GM23338 (cell line): ENCODE measurements at places on chromosomes 5 and 9. TPM values are rescaled to one million over a fixed set of nuclear protein-coding genes. Genes with fewer than 3 reads are reported as not detected.

DNA sequence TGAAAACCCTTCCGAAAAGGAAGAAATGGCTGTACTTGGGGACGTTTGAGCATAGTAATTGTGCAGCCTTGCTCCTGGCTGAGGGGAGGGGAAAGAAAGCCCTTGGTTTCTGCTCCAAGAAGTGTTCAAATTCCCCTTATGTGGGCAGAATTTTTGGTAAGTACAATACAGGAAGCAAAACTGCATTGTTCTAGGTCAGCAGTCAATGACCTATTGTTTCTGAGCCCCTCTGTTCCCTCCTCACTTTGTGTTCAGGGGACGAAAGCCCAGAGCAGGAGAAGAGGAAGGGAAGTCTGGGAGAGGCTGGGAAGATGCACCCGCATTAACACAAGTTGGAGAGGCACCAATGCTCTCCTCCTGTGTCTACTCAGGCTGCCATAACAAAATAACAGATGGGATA lies 11.9 kb downstream of the BASP1 start:
- no peak for DNase-seq

DNA sequence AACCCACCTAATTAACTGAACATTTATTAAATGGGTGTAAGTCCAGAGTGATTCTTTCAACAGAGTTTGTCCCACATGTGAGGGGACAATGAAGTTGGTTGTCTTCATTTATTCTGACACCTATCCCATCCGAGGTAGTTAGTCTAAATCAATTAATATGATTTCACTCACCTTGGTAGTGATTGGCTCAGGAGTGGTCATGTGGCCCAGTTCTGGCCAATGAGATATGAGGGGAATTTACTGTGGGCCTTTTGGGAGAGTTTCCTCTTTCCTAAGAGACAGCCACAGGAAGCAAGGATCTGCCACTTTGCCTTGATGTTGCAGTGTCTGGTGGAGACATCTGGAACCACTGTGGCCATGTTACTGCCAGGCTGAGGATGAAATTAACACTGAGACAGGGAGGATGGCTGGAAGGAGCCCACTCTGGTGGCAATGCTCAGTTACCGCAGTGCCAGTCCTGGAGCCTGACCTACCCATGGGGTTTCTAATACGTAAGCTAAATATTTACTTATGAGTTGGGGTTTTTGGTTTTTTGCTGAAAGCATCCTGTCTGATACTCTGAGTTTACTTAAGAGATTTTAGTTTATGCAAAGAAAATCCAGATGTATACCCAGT lies 118.6 kb downstream of the FGF18 start:
- no peak for DNase-seq

GRCh38 chr5:177124486-177124991 lies 9.0 kb upstream of the NSD1 start:
- peak; percentile 95 for DNase-seq

The SNCAIP gene
- 8.0 and 11.9 TPM in 2 replicates for total RNA-seq

The SCGB3A1 gene
- total RNA-seq: not detected in 2 replicates

GRCh38 chr9:7376833-7377232 lies 422.7 kb downstream of the DMAC1 start:
- no peak for DNase-seq

- DNase-seq: peak; percentile 73
These were observed 129.4 kb upstream of the ICE1 start for GRCh38 chr5:5293029-5293428.

DNA sequence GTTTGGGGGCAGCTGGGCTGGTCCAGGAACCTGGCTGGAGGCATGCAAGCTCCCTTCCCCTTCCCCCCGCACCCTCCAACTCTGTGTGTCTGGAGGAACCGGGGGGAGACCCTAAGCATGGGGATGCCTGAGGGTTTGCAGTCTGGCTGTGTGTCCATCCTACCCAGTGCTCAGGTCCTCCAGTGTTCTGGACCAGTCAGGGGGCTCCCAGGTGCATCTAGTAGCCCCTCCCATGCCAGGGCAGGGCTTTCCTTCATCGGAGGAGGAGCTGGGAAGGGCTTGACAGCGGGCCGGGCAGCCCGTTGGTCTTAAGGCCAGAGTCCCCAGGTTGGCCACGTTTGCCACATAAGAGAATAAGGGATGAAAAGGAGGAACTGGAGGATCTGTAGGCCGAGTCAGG lies 62.6 kb upstream of the IGFBPL1 start:
- DNase-seq: peak; percentile 42

GRCh38 chr9:34675048-34675714 lies 12.7 kb upstream of the CCL27 start:
- DNase-seq: peak; percentile 97

DNA sequence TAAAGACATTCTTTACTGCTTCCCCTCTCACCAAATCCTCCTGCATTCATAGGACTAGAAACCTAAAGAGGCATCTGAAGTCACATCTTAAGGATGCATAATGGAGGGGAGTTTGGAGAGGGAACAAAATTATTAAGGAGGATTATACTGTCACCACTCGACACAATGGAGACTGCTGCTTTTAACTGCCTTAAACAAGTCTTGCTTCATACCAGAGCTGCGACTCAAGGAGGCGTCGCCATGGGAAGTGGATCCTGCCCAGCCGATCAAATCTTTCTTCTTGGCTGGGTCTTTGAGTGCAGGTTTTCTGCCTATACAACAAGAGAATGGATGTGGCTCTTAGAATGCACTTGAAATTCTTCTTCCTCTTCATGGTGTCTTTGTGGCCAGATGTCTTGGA lies 66.7 kb upstream of the FOXE1 start:
- peak; percentile 34 for DNase-seq

The SH2D3C gene
- total RNA-seq: 4.5 and 7.3 TPM in 2 replicates

The FCN2 gene
- total RNA-seq: not detected in 2 replicates

DNA sequence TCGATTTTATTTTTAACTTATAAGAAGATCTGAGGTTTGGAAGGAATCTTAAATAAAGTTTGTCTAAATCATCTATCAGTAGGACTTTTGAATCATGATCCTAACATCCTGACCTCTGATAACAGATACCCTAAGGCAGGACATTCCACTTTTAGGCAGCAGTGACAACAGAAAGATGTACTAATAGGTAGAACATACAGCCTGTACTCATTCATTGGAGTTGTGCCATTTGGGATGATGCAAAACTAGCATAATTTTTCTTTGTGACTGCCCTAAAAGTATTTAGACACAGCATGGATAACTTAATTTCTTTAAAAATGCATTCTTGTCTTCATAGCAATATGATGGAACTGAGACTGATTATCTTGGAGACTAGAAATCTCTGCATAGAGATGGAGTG lies 39.7 kb downstream of the CDC42SE2 start:
- no peak for DNase-seq

GRCh38 chr5:63245271-63245670 lies 666.7 kb downstream of the LRRC70 start:
- no peak for DNase-seq

DNA sequence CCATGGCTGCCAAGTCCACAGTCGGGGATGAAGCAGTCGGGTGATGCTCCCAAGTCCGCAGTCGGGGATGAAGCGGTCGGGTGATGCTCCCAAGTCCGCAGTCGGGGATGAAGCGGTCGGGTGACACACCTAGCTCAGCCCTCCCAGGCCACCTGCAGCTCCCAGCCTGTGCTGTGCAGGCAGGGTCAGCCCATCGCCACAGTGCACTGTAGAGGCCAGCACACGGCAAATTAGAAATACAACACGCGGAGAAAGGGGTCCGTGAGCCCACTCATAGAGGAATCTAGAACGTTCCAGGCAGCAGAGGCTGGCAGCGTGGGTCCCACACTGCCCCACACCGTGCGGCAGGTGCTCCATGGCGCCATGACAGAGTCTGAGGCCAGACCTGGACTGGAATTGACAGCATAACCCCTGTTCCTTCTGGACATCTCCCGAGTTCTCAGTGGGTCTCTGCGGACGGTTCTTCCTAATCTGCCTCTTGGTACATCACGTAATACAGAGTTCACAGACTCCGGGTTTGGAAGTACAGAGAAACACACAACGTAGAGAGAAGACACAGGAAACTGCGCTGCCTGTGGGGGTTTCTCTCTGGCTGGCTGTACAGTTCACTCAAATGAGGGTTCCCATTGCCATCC lies 7.7 kb upstream of the EXOC3 start:
- DNase-seq: no peak

DNA sequence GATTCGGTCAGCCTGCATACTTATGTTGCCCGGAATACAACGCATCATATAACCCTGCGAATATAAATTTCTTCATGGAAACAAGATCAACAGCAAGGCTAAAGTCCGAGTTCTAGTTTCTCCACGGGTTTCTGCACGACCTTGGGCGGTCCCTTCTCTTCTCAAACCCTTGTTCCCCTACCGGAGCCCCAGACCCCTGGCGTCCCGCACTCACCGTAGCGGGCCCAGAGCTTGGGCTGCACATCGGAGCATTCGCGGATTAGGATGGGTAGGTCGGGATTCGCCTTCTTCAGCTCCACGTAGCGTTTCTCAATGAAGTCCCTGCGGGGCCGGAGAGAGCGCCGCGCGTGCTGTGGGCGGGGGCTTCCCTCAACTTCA lies 399 bp downstream of the NDUFA2 start:
- peak; percentile 27 for DNase-seq

The PCAT7 gene
- total RNA-seq: 3.3 and 5.5 TPM in 2 replicates
